Nephron progenitor cell (in vitro differentiated cells): ENCODE measurements at places on chromosomes 11 and 22.

- no peaks in the 10 kb centered on the region for H3K36me3 ChIP-seq
- DNase-seq, result no peak
- H3K4me1 ChIP-seq, result peaks cover 32% of the 10 kb centered on the region
- peaks cover 45% of the 10 kb centered on the region for H3K27me3 ChIP-seq
Observed at GRCh38 chr11:47188259-47188658, 2.0 kb upstream of the PACSIN3 start.

- DNase-seq, result no peak
- no peak overlapping the region for H3K4me3 ChIP-seq
- peaks cover 46% of the 10 kb centered on the region for H3K4me1 ChIP-seq
- H3K27me3 ChIP-seq, result no peaks in the 10 kb centered on the region
Observed at GRCh38 chr11:468036-468435, 18.0 kb downstream of the PTDSS2 start.

DNA sequence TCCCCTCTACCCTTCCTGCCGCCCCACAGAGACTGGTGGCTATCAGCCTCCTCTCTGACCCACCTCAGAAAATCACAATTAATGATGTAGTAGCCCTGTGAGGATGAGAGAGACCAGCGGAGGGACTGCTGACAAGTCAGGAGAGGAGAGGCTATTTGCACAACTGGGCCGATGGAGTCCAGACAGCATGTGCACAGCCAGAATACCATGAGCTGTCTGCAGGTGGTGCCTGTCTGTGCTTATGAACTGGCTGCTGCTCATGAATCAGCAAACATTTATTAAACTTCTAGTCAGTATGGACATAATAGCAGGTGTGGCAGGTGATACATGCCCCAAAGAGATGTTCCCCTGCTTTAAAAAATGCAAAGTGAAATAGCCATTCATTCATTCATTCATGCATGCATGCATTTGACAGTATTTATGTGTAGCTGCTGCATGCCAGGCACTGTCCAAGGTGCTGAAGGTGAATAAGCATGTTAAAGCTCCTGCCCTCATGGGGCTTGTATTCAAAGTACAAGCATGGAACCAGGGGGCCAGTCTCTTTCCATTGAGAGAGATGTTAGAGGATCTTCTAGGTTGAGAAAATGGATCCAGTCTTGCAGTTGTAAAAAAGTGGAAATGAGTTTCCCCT lies 141.3 kb downstream of the GRIK4 start:
- H3K36me3 ChIP-seq, result no peaks in the 10 kb centered on the region
- H3K4me3 ChIP-seq, result no peak overlapping the region
- no peaks in the 10 kb centered on the region for H3K4me1 ChIP-seq
- peaks cover 85% of the 10 kb centered on the region for H3K27me3 ChIP-seq
- no peak for DNase-seq

- DNase-seq, result no peak
- H3K4me1 ChIP-seq, result peaks cover 11% of the 10 kb centered on the region
- no peak overlapping the region for H3K4me3 ChIP-seq
- H3K27ac ChIP-seq, result no peak overlapping the region
- H3K36me3 ChIP-seq, result peaks cover 7% of the 10 kb centered on the region
- H3K27me3 ChIP-seq, result no peaks in the 10 kb centered on the region
Observed at GRCh38 chr11:67282876-67283371, 6.2 kb upstream of the ANKRD13D start.

DNA sequence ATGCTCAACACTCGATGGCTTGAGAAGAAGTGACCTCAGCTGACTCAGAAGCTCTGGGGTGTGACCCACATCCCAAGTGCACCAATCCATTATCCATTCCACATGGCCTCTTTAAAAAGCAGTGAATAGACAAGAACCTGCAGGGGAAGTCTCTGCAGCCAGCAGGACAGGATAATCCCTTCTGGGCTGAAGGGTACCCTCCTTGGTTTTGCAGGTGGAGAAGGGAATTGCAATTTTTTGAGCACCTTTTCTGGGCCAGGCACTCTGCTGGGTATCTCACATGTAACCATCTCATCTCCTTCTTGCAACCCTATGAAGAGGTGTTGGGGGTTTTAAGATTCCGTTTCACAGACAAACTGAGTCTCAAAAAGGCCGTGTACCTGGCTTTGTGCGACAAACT lies 76.6 kb downstream of the MYO18B start:
- no peak overlapping the region for H3K4me3 ChIP-seq
- H3K27me3 ChIP-seq, result peaks cover 66% of the 10 kb centered on the region
- no peaks in the 10 kb centered on the region for H3K4me1 ChIP-seq
- DNase-seq, result no peak
- no peak overlapping the region for H3K27ac ChIP-seq
- H3K36me3 ChIP-seq, result no peaks in the 10 kb centered on the region

DNA sequence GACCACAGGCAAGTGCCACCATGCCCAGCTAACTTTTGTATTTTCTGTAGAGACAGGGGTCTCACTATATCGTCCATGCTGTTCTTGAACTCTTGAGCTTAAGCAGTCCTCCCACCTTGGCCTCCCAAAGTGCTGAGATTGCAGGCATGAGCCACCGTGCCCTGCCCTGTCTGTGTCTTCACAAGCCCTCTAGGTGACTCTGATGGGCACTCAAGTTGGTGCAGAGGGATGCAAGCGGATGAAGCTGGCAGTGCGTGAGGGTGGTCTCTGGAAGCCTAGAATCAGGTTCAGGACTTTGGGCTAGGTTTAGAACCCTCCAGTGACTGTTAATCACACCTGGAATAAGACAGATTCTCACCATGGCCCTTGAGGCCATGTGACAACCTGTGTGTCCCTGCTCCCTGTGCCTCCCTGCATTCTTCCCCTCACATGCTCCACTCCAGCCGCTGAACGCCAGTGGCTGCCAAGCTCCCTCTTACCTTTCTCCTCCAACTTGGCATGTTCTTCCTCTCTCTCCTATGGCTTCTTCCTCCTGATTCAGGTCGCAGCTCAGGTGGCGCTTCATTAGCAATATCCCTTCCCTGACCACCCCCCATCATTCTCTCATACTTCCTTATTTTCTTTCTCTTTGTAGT lies 242.3 kb upstream of the TBCEL start:
- no peaks in the 10 kb centered on the region for H3K36me3 ChIP-seq
- no peak overlapping the region for H3K4me3 ChIP-seq
- peaks cover 20% of the 10 kb centered on the region for H3K27me3 ChIP-seq
- H3K27ac ChIP-seq, result no peak overlapping the region
- no peak for DNase-seq
